GM12878 (cell line): ENCODE measurements at places on chromosomes 1 and 21.

- peak overlapping the region; percentile 43; the same call in 1 of the 2 replicates for H3K4me3 ChIP-seq
- peaks cover 42% of the 10 kb centered on the region for H3K4me1 ChIP-seq
- H3K36me3 ChIP-seq: no peaks in the 10 kb centered on the region
Observed at GRCh38 chr1:8629241-8630091, 188.0 kb downstream of the RERE start.

DNA sequence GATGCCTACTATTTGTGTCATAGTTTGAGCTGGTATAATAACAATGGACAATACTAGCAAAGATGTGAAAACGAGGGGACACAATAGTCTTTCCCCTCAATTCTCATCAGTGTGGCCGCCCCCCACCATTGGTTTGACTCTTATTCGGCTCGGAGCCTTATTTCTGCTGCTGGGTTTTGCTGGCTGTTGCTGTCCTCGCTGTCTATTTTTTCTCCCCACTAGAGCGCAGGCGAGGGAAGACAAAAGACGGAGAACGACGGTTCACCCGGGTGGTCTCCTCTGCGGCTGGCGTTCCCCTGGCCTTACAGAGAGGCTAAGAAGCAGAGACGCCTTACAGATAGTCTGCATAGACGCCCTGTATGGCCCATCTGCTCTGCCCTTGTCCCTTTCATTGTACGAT lies 19.4 kb downstream of the CLIC6 start:
- H3K4me3 ChIP-seq: no peak overlapping the region
- peaks cover 12% of the 10 kb centered on the region for H3K4me1 ChIP-seq
- no peaks in the 10 kb centered on the region for H3K27me3 ChIP-seq
- H3K27ac ChIP-seq: no peak overlapping the region
- H3K36me3 ChIP-seq: peaks cover 3% of the 10 kb centered on the region; the same call in 1 of the 2 replicates

- DNase-seq: no peak
- no peaks in the 10 kb centered on the region for H3K4me1 ChIP-seq
- H3K27ac ChIP-seq: no peak overlapping the region
Observed at GRCh38 chr21:31911138-31911907, 38.5 kb downstream of the HUNK start.

DNA sequence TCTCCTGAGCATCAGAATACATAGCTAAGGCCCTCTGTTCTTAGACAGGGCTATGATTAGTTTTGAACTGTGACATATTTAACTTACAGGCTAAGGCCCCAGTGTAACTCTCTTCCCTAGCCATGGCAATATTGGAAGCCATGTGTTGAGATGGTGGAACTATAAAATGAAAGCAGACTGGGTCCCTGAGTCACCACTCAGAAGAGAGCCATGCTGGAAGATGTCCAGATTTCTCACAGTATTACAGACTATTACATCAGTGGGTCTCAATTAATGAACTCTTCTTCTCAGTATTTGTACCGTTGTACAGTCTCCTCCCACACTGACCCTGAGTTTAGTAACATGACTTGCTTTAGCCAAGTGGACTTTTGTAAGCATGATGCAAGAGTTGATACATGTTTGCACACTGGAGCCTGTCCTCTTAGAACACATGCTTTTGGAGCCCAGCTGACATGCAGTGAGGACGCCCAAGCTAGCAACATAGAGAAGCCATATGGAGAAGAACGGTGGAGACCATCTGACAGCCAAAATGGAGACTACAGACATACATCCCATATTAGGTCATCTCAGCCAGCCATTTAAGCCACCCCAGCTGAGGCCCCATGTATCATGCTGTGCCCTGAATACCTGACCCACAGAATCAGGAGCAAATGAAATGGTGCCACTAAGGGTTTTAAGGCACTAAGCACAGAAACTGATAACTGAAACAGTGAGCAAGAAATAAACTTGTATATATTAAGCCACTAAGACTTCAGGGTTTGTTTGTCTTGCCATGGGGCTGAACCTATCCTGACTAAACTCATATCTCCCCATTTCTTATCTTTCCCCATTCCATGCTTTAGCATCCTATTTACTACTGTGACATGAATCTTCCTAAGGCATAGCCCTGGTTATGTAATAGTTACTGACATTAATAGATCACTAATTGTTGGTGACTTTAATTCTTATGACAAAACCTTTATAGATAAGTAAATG lies 24.4 kb downstream of the TBX15 start:
- DNase-seq: no peak
- no peaks in the 10 kb centered on the region for H3K36me3 ChIP-seq
- H3K4me3 ChIP-seq: no peak overlapping the region

- H3K27me3 ChIP-seq: no peaks in the 10 kb centered on the region; the same call in none of the 2 replicates
- H3K27ac ChIP-seq: no peak overlapping the region
- no peaks in the 10 kb centered on the region for H3K36me3 ChIP-seq
- no peaks in the 10 kb centered on the region for H3K4me1 ChIP-seq
Observed at GRCh38 chr1:3069491-3070308, 697 bp downstream of the PRDM16 start.

DNA sequence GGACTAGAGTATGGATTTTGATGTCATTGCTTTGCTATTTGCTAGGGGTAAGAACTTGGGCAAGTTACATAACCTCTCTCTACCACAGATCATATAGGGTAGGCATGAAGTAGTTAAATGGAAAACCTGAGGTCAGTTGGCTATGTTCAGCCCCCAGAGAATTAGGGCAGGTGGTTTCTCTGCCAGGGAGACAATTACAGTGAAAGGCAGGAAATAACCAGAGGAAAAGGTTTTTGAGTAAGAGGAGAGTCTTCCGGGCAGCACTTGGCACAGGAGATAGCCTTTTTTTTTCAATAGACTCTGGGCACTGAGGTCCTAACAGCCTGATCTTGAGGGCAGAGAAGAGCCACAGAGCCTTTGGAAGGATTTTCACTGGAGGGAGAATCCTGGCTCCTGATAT lies 16.7 kb upstream of the SERBP1 start:
- no peaks in the 10 kb centered on the region for H3K4me1 ChIP-seq
- no peak for DNase-seq
- H3K27ac ChIP-seq: no peak overlapping the region
- no peaks in the 10 kb centered on the region for H3K36me3 ChIP-seq
- no peak overlapping the region for H3K4me3 ChIP-seq
- H3K27me3 ChIP-seq: no peaks in the 10 kb centered on the region

GRCh38 chr1:232457595-232457994 lies 172.3 kb downstream of the SIPA1L2 start:
- no peak overlapping the region for H3K27ac ChIP-seq
- no peak overlapping the region for H3K4me3 ChIP-seq
- peak; percentile 2 for DNase-seq
- H3K27me3 ChIP-seq: no peaks in the 10 kb centered on the region

GRCh38 chr1:53410100-53410541 lies 49.1 kb upstream of the DMRTB1 start:
- no peaks in the 10 kb centered on the region for H3K27me3 ChIP-seq
- H3K4me1 ChIP-seq: peaks cover 38% of the 10 kb centered on the region
- H3K4me3 ChIP-seq: no peak overlapping the region
- H3K27ac ChIP-seq: no peak overlapping the region
- H3K36me3 ChIP-seq: no peaks in the 10 kb centered on the region
- DNase-seq: peak; percentile 36

- no peak overlapping the region for H3K27ac ChIP-seq
- no peak overlapping the region for H3K4me3 ChIP-seq
- no peaks in the 10 kb centered on the region for H3K27me3 ChIP-seq
- H3K4me1 ChIP-seq: peaks cover 4% of the 10 kb centered on the region
- no peaks in the 10 kb centered on the region; the same call in 1 of the 2 replicates for H3K36me3 ChIP-seq
Observed at GRCh38 chr1:234265321-234265720, 107.9 kb upstream of the COA6 start.

DNA sequence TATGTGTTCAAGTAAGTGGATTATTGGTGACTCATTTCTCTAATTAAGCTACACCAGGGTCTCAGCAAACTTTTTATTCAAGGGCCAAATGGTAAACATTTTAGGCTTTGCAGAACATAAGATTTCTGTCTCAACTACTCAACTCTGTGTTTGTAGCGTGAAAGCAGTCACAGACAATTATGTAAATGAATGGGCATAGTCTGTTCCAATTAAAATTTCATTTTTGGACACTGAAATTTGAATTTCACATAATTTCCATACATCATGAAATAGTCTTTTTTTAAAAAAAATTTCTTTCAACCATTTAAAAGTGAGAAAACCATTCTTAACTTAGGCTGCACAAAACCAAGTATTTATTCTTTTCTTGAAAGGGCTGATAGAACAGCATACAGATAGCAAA lies 50.1 kb downstream of the IL23R start:
- H3K36me3 ChIP-seq: no peaks in the 10 kb centered on the region
- H3K4me1 ChIP-seq: peaks cover 31% of the 10 kb centered on the region
- no peak overlapping the region for H3K4me3 ChIP-seq
- H3K27me3 ChIP-seq: no peaks in the 10 kb centered on the region

DNA sequence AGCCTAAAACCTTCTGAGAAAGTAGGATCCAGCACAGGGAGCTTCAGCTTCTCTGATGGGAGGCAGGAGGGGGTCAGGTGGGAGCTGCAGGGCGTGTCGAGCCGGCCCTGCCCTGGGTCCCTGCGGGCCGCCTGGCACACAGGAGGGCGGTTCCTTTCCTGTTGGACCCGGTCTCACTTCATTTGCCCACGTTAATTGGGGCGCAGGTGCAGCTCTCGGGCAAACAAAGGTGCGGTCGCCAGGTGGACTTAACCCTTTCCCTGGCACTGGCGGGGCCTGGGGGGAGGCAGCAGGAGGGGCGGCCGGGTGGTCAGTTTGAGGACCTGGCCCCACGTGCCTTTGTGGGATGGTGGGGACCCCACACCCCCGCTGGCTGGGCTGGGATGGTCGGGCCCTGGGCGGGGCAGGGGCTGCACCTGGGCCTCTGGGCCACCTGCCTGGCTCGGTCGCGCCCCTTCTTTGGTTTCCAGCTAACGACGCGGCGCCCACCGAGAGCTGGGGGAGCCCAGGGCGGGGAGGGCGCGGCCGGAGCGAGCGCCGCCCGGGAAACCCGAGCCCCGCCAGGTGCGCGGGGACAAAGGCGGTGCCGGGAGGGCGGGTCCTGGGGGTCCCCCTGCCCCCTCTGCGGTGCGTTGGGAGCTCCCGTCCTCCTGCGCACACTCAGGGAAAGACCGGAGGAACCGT lies 20.8 kb upstream of the C1orf159 start:
- H3K4me1 ChIP-seq: peaks cover 10% of the 10 kb centered on the region
- no peaks in the 10 kb centered on the region for H3K27me3 ChIP-seq
- H3K36me3 ChIP-seq: no peaks in the 10 kb centered on the region
- no peak overlapping the region for H3K4me3 ChIP-seq
- DNase-seq: no peak

- no peak overlapping the region for H3K27ac ChIP-seq
- H3K4me1 ChIP-seq: no peaks in the 10 kb centered on the region
- no peak overlapping the region for H3K4me3 ChIP-seq
- no peaks in the 10 kb centered on the region for H3K36me3 ChIP-seq
- peaks cover 6% of the 10 kb centered on the region; the same call in 1 of the 2 replicates for H3K27me3 ChIP-seq
Observed at GRCh38 chr1:65049941-65050713, 83.8 kb upstream of the JAK1 start.

DNA sequence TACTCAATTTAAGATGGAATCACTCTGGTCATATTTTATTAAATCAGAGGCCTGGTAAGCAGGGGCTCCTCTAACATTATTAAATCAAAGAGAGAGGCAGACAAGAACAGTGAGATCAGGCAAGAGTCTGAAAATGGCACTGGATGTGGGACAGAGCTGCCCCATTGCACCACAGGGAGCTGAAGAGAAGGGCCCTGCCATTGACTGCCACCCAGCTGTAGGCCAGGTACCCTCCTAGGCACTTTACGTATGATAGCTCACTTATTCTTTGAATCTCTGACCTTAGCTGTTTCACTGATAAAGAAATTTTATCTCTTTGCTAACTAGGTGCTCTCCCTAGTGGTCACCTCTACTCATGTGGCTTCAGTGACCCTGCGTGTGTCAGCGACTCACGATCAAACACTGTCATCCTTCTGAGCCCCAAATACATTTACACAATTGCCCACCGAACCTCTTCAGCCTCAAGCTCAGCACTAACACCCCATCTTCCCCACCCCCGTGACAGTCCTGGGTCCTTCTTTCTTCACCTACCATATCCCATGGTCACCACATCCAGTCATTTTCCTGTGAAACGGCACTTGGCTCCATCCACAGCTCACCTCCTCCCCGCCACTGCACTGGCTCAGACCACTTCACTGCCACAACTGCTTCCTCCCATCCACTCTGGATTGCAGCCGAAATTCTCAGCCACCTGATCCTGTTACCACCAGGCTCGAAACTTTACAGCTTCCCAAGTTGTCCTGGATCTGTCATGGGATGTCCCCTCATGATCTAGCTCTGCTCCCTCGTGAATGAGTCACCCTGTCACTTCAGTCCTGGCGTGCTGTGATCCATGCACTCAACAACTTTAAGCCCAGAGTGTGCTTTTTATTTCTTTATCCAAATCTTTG lies 97.3 kb upstream of the SYT6 start:
- H3K4me3 ChIP-seq: no peak overlapping the region
- H3K36me3 ChIP-seq: no peaks in the 10 kb centered on the region
- no peaks in the 10 kb centered on the region for H3K27me3 ChIP-seq
- no peak overlapping the region for H3K27ac ChIP-seq
- DNase-seq: no peak

DNA sequence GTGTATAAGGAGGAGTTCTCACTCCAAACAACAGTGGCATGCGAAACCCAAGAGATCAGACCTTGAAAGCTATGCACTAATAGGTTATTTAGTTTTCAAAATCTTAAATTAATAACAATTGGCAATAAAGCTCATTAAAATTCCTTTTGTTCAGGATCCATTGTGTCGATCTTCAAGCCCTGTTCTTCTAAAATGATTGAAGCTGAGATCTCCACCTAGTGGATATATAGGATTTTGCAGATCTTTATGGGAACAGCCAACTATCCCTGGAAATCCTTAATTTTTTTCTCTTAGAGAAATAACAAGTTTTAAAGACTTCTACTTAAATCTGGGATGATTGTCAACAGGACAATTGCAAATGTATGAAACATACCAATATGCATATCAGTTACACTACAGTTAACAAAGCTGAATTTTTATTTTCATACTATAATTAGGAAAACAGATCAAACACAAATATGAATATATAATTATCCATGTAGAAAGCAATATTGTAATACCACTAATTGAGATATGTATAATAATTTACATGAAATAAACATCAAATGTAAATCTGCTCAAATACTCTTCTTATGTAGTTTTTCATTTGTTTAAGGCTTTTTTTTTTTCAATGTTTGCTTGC lies 43.3 kb downstream of the LRRC53 start:
- H3K27me3 ChIP-seq: no peaks in the 10 kb centered on the region
- H3K36me3 ChIP-seq: no peaks in the 10 kb centered on the region
- no peak overlapping the region for H3K4me3 ChIP-seq

DNA sequence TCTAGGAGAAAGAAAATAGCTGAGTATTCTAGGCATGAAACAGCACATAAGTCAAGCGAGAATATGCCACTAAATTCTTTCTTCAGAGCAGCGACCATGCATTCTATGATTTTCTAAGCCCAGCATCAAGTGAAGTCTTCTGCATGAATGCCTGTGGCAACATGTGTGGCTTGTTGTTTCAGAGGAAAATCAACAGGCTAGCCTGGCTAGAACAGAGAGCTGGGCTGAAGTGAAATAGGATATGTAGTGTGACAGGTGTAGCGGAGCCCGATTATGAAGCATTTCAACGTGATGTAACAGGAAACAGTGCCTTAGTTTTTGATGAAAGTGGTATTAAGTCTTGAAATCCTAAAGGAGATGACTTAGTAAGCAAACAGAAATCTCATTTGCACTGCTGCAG lies 7.0 kb downstream of the CSDE1 start:
- no peak overlapping the region for H3K4me3 ChIP-seq
- no peaks in the 10 kb centered on the region for H3K27me3 ChIP-seq
- peaks cover 26% of the 10 kb centered on the region for H3K4me1 ChIP-seq
- no peaks in the 10 kb centered on the region; the same call in none of the 2 replicates for H3K36me3 ChIP-seq
- no peak overlapping the region for H3K27ac ChIP-seq
- DNase-seq: no peak
